ENCODE measurements at places on chromosomes 2 and 18.

DNA sequence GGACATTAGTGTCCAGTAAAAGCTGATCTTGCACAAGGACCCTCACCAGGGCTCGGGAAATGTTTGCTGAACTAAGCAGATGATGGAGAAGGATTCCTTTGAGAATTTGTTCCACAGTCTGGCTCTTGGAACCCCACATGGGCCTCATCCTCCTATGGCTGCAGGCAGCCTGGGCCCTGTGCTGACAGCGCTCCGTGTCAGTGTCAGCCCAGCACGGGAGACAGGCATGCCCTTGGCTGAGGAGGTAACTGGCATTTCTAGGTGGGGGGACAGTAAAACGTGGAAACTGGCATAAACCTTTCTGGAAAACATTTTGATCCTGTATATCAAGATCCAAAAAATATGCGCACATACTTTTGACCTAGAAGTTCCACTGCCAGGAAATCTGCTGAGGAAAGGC, 10.5 kb downstream of the PTMA start:
- no peak for DNase-seq

- peak; percentile 93 for DNase-seq
These were observed 332.9 kb downstream of the SOCS6 start for GRCh38 chr18:70621710-70622109.

GRCh38 chr2:17935242-17935885, 56.9 kb downstream of the KCNS3 start:
- no peak for DNase-seq

DNA sequence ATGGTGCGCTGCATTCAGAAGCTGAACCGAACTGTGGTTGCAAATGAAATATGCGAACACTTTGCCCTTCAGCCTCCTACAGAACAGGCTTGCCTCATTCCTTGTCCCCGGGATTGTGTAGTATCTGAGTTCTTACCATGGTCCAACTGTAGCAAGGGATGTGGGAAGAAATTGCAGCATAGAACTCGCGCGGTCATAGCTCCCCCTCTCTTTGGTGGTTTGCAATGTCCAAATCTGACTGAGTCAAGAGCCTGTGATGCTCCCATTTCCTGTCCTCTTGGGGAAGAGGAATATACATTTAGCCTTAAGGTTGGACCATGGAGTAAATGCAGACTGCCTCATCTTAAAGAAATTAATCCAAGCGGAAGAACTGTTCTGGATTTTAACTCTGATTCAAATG, 291.4 kb downstream of the THSD7B start:
- no peak for DNase-seq

GRCh38 chr2:237711458-237712150, 84.2 kb downstream of the LRRFIP1 start:
- no peak for DNase-seq

DNA sequence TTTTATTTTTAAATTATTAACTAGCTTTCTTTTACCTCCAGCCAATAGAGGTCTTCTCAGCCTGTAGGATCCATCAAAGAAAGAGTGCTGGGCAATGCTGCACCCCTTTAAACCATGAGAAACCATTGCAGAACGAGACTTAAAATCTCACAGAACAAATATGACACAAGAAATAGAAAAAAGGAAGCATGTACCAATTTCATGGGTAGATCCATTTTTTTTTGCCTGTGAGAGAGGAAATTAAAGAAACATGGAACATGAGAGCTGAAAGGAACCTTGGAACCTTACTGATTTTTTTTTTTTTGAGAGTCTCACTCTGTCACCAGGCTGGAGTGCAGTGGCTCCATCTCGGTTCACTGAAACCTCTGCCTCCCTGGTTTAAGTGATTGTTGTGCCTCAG, 14.0 kb downstream of the HRH4 start:
- DNase-seq: no peak

GRCh38 chr2:152864601-152865149, 146.3 kb downstream of the ARL6IP6 start:
- DNase-seq: no peak

GRCh38 chr2:214184461-214184860, 226.4 kb upstream of the VWC2L start:
- DNase-seq: no peak

- DNase-seq: no peak
These were observed 363.6 kb downstream of the ZNF521 start for GRCh38 chr18:24988253-24988840.

GRCh38 chr2:229408356-229408755, 137.3 kb upstream of the PID1 start:
- DNase-seq: no peak

- no peak for DNase-seq
These were observed 169.2 kb downstream of the ZFP36L2 start for GRCh38 chr2:43057026-43057741.

- no peak for DNase-seq
These were observed 14.9 kb upstream of the KLF11 start for GRCh38 chr2:10028407-10028987.

- no peak for DNase-seq
These were observed 18.1 kb downstream of the NABP1 start for GRCh38 chr2:191696001-191696400.

DNA sequence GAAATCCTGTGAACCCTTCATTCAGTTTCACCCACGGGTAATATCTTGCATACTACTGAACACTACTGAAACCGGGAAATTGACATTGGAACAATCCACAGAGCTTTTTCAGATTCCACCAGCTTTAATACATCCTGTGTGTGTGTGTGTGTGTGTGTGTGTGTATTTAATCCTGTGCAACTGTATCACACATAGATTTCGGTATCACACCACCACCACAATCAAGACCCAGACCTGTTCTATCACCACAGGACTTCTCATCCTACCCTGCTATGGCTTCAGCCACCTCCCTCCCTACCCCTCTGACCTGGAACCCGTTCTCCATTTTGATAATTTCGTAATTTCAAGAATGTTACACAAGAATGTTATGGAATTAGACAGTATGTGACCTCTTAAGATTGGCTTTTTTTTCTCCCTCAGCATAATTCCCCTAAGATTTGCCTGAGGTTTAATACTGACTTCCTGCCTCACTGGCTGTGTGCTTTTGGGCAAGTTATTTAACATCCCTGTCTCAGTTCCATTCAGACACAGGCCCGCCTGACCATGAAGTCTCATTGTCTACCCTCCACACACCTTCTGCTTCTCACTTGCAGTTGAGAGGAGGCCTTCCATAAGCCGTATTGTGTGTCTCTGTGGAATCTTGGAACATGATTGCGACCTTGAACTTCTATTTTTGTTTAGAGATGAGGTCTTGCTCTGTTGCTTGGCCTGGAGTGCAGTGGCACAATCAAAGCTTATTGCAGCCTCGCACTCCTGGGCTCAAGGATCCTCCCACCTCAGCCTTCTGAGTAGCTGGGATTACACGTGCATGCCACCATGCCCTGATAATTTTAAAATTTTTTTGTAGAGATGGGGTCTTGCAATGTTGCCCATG, 14.4 kb upstream of the TMEM131 start:
- no peak for DNase-seq

DNA sequence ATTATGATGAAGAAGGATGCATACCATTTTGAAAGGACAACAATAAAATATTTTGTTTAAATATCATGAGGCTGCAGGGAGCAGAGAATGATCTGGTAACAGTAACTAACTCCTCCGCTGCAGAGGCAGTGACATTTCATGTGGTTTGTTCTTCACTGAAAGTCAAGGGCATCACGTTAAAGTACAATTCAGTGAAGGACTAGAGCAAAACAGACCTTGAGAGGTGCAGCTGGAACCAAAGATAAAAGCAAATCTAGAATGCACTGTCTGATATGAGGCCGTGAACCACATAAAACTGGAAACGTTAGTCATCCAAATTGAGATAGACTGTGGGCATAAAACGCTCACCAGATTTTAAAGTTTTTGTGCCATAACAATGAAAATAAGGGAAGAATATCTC, 522.9 kb upstream of the TNP1 start:
- no peak for DNase-seq

DNA sequence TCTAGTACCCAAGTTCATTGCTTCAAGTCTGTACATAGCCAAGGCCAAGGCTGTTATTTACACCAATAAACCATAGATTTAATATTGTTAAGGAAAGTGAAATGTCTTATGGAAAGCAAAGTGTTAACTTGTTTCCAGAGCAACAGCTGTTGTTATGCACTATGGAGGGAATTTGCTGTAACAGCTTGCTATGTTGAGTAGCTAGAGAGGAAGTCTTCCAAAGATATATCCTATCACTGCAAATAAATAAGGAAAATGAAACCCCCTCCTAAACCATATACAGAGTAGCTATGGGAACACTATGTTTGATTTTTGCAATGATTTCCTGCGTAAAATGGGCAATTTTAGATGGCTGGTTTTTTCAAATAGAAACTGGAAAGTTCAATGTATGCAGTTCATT, 21.1 kb downstream of the TMEM182 start:
- DNase-seq: no peak

GRCh38 chr18:11219571-11219970, 70.2 kb upstream of the PIEZO2 start:
- no peak for DNase-seq

DNA sequence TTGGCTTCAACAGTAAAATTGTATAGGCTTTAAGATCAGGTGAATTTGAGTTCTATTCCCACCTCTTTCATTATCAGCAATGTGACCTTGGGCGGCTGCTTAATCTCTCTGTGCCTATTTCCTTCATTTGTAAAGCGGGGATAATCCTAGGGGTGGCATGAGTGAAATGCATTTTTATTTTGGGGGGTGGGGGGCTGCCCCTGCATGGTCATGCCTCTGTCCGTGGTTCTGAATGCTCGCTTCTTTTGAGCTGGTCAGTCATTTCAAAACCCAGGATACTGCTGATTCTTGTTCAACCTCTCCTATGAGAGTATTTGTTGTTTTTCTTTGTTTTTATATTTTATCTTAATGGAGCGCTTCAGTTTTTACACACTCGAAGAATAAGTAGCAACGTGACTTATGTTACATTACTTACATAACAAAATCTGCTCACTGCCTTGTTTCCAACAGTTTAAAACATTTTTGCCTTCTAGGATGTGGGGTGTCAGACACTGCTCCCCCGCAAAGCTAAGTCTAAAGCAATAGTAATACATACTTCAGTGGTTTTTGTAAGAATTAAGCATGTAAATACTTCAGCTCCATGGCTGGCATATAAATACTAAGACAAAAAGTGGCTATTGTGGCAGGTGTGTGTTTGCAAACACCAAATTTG, 152.6 kb upstream of the PELI1 start:
- DNase-seq: no peak

DNA sequence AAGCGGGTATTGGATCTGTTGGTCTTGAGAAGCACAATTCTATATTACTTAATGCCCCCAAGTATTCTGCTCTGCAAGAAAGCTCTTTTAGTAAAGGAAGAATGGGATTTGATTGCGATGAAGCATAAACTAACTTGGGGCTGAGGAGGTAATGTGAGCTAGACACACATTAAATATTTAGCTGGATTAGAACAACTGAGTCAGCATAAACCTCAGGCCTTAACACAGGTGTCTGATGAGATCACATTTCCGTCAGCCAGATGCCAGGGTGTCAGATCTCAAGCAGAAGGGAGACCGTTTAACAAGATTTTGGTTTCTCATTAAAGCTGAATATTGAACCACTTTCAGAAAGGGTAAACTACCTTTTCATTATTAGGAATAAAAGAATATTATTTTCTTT, 94.5 kb downstream of the GYPC start:
- no peak for DNase-seq

DNA sequence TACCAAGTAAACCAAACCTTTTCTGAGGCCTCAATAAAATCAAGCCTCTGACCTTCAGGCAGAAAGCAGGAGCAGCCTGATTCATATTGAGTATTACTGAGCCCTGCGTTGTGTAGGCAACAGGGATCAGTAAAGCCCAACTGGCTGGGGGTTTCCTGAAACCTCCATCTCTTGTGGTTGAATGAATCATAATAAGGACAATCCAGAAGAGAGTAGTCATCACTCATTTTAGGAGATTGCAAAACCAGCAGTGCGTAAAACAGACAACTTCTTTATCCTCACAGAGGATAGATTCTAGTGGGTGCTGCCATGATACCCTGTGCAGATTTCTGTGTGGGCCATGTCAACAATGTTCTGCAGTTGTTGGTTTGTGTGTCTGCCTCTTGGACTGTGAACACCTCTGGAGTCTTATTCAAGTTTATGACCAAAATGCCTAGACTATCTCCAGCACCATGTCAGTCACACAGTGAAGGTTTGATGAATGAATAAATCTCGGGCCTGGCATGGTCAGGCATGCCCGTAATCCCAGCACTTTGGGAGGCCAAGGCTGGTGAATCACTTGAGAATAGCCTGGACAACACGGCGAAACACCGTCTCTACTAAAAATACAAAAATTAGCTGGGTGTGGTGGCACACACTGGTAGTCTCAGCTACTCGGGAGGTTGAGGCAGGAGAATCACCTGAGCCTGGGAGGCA, 51.8 kb upstream of the RAB27B start:
- DNase-seq: no peak

DNA sequence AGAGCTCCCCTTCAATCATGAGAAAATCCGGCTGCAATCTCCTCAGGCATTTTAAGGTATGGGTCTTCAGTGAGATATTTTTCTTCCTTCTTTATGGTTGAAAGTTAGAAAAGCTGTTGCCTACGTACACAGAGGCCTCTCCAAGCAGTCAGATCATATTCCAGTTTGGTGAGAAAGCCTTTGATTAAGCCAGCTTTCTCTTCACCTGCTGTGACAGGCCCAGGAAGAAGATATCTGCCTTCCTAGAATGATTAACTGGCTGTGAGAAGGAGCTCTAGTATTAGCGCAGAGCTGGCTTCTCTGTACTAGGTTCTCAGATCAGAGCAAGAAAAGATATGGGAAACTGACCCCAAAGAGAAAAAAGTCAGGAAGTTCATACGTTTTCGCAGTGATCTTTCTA, 585.0 kb upstream of the CHAC2 start:
- no peak for DNase-seq

DNA sequence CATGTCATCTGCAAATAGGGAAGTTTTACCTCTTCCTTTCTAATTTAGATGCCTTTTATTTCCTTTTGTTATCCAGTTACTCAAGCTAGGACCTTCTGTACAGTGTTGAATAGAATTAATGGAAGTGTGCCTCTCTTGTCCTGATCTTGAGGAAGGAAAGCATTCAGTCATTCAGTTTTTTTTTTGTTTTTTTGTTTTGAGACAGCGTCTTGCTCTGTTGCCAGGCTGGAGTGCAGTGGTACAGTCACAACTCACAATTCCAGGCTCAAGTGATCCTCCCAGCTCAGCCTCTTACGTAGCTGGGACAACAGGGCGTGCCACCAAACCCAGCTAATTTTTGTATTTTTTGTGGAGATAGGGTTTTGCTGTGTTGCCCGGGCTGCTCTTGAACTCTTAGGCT, 203.9 kb upstream of the ALPP start:
- DNase-seq: no peak

- no peak for DNase-seq
These were observed 14.4 kb downstream of the COPS9 start for GRCh38 chr2:240121675-240122074.

Data from CMK (cell line).